ENCODE measurements at places on chromosomes 4 and X. TPM values are rescaled to one million over a fixed set of nuclear protein-coding genes. Genes with fewer than 3 reads are reported as not detected.

GRCh38 chrX:78532363-78532762, 126.8 kb downstream of the RTL3 start:
- DNase-seq = no peak

GRCh38 chr4:127968586-127968985, 3.4 kb downstream of the ABHD18 start:
- no peak for DNase-seq

DNA sequence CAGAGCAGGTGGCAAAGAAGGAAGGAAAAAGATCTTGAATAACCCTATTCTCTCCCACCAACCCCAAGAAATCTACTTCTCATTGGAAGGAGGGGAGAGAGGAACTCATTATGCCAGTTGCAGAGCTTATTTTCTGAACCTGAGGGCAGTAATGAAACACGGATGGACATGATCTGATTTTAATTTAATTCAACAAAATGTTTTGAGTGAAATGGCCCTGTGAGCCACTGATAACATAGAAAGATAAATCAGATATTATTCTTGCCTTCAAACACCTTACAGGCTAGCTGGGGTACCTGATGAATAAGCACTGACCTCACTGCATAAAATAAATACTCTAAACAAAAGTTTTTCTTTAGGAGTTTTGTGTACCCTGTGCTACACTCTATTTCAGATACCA, 30.3 kb downstream of the DAPP1 start:
- DNase-seq = no peak

DNA sequence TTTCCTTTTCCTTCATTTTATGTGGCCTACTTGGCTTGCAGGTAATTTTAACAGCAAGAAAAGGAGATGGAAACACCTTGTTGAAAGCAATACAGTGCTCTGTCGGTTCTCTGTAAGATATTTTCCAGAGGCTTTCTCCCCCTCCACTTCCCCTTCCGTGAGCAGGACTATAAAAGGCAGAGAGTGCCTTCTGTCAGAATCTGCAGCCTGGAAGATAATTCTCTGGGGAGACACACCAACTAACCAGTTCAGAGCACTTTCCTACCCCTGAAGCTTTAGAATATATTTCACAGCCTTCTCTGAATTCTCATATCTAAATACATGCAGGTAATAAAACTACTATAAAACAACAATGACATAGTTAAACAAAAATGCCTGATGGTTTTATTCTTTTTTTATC, 141.1 kb downstream of the IDS start:
- no peak for DNase-seq

- DNase-seq = no peak
These were observed 335.3 kb downstream of the PABPC4L start for GRCh38 chr4:133866328-133866699.

GRCh38 chr4:24279911-24280375, 304.4 kb downstream of the DHX15 start:
- no peak for DNase-seq

- peak; percentile 31 for DNase-seq
These were observed 16.6 kb downstream of the DCK start for GRCh38 chr4:71009890-71010588.

DNA sequence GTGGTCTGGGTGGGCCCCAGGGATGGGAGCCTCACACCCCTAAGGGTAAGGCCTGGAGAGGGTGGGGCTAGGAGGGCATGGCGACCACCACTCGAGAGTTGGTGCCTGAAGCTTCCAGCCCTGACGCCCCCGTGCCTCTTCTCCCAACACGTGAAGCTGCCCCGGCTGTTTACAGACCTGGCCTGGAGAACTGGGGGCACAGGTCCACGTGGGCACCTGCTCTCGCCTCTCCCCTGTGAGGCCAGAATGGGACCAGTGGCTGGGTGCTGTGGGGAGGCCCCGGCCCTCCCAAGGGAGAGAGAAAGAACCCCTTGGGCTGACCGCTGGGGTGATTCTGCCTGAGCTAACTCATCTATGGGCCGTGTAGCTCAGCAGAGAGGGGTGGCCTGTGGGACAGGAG, 15.5 kb downstream of the NAT8L start:
- no peak for DNase-seq

- no peak for DNase-seq
These were observed 103.5 kb upstream of the ENPEP start for GRCh38 chr4:110372485-110372884.

GRCh38 chr4:127501103-127501502, 131.7 kb upstream of the INTU start:
- DNase-seq = no peak

- DNase-seq = no peak
These were observed 86.4 kb downstream of the PPA2 start for GRCh38 chr4:105387466-105387865.

- DNase-seq = no peak
These were observed 12.8 kb upstream of the IQSEC2 start for GRCh38 chrX:53294024-53294648.

GRCh38 chr4:184457535-184458249, 16.7 kb downstream of the IRF2 start:
- DNase-seq = no peak

GRCh38 chrX:49308604-49309269, 5.3 kb downstream of the GAGE10 start:
- DNase-seq = no peak

- no peak for DNase-seq
These were observed 64.1 kb downstream of the TMA16 start for GRCh38 chr4:163558539-163559044.

DNA sequence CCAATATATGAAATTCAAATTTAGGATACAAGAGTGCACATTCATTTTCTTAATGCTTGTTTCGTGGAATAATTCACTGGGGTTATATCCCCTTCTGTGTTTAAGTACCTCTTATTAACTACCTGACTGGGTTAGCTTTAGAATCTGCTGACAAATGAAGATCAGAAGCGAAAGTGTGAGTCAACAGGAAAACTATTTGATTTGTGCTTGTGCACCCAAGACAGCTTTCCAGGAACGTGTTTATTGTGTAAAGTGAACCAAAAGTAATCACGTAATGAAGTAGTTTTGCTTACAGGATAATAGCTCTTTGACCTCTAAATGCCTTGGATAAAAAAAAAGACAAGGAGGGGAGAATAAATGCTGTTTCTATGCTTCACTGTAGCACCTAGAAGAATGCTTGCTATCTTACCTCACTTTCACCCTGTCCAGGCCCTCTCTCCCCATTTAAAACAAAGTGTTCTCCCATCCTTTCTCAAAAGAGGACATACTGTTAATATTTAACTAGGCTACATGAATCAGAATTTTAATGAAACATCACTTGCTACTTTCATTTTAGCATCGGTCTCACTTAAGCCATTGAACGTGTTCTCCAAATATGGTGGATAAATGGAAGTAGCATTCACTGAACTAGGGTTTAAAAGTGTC, 141.9 kb downstream of the THOC2 start:
- DNase-seq = no peak

- no peak for DNase-seq
These were observed 26.4 kb upstream of the LRCH2 start for GRCh38 chrX:115260330-115260729.

- no peak for DNase-seq
These were observed 60.7 kb downstream of the HPGD start for GRCh38 chr4:174461466-174462106.

DNA sequence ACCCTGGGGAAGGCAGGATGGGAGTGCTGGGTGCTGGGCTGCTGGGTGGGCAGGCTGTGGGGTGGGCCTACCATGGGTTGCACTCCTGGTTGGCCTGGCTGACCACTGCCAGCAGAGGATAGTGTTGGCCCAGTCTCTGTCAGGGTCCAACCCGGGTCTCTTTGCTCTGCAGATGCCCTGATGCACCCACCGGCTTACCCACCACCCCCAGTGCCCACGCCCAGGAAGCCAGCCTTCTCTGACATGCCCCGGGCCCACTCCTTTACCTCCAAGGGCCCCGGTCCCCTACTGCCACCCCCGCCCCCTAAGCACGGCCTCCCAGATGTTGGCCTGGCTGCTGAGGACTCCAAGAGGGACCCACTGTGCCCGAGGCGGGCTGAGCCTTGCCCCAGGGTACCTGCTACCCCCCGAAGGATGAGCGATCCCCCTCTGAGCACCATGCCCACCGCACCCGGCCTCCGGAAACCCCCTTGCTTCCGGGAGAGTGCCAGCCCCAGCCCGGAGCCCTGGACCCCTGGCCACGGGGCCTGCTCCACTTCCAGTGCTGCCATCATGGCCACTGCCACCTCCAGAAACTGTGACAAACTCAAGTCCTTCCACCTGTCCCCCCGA, 14.2 kb upstream of the ADD1 start:
- DNase-seq = no peak

- DNase-seq = no peak
These were observed 205.4 kb downstream of the HS3ST1 start for GRCh38 chr4:11223311-11223710.

- DNase-seq = peak; percentile 3
These were observed 85.2 kb upstream of the LNX1 start for GRCh38 chr4:53676402-53676871.

- no peak for DNase-seq
These were observed 450.7 kb downstream of the UBE2NL start for GRCh38 chrX:144334577-144334976.

DNA sequence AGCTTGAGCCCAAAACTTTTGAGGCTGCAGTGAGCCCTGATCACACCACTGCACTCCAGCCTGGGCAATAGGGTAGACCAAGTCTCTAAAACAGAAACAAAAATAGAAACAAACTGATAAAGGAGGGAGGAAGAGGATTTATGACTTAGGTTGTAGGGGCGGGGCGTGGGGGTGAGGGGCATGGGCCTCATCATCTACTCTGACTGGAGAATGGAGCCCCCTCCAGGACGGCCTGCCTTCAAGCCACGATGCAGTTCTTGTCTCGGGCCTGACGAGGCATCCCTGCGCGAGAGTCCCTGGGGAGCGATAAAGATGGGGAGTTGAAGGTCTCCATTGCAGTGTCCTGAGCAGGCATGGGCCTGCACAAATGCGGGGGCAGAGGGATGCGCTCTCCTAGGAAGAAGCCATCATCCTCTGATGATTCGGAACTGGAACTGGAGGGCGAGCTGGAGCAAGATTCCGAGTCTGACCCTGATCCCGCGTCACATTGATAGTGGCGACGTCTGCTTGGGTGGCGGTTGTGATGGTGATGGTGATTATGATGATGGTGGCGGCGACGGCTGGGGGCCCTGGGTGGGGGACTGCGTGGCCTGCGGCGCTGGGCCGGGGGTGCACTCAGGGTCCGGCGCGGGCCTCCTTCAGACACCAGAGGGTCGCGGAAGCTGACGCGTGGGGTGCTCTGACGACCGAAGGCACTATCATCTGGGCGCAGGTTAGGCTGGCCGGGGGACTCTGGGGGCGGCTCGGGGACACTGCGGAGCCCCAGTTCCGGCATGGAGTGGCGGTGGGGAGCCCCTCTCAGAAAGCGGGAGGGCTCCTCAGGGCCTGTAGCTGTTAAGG, 4.0 kb downstream of the PLP2 start:
- no peak for DNase-seq

DNA sequence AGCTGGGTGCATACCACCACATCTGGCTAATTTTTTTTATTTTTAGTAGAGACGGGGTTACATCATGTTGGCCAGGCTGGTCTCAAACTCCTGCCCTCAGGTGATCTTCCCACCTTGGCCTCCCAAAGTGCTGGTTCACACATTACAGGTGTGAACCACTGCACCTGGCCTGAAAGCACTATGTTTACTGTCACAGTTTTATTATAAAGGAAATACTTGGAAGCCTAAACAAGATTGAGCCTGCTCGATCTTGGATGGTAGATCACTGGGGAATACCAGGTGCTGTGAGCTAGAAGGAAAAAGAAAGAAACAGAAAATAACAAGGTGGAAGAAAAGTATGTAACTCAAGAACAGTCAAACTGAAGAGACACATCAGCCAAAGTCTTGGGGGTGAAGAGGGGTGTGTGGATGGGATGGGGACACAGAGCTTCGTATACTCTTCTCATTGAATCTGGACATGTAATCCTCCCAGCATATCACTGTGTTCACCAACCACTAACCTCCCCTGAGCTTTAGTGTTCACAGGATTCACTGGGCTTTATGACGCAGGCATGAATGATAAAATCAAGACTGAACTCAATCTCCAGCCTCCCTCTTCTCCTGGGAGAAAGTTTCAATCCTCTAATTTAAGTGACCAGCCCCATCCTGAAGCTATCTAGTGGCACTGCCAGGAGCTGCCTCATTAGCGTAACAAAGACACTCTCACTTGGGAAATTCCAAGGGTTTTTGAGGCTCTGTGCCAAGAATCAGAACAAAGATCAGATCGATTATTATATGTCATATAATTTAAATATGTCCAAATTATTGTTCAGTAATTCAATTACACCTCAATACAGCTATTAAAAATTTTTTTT, 40.9 kb downstream of the PDS5A start:
- DNase-seq = no peak

DNA sequence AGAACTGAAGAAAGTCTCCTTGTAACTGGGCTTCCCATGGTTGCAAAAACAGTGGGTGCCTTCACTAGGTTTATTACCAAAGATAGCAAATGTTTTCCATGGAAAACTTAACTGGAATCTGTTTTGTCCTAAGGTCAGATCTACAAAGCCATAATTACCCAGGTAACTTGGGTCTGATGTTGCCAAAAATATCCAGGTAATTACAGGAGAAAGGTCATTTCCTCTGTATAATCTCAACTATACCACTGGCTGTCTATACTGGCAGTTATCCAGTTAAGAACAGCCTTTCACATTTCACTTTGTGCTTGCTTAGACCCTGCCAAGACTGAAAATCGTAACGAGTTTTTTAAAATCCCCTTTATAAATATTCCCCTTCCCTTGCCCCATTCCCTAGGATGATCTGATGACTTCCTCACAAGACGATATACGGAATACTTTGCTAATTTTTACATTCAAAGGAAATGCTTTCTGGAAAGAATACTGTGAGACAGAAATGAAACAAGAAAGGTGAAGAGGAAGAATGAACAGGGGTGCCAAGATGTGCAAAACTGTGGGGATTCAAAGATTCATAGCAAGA, 105.5 kb downstream of the MAML3 start:
- peak; percentile 13 for DNase-seq

DNA sequence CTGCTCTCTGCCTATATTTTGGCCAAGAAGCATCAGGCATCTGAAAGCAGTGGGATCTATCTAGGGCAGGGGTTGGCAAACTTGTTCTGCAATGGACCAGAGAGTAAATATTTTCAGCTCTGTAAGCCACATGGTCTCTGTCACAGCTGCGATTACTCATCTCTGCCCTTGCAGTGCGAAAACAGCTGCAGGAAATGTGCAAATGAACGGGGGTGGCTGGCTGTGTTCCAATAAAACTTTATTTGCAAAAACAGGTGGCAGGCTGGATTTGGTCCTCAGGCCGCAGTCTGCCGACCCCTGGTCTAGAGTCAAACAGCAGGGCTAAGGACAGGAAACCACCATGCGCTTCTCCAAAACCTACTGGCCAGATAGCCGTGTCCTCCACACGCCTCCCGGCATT, 48.6 kb downstream of the ACOX3 start:
- DNase-seq = peak; percentile 98

The SPANXN4 gene
- not detected for total RNA-seq

The TEC gene
- total RNA-seq = 1.3 TPM

The ARSD gene
- 29.7 TPM for total RNA-seq

The GLRA3 gene
- total RNA-seq = not detected

The YIPF7 gene
- total RNA-seq = not detected

The RIPPLY1 gene
- not detected for total RNA-seq

The OTUD6A gene
- not detected for total RNA-seq

The SLC35A2 gene
- total RNA-seq = 8.1 TPM

The DGKQ gene
- 13.2 TPM for total RNA-seq

The VCX3B gene
- total RNA-seq = not detected

The HTR2C gene
- not detected for total RNA-seq

The TTC29 gene
- not detected for total RNA-seq

The TMPRSS11D gene
- 0.13 TPM for total RNA-seq

The DMP1 gene
- total RNA-seq = not detected

The TAF9B gene
- 14.9 TPM for total RNA-seq

The NAA11 gene
- total RNA-seq = not detected

The MTNR1A gene
- total RNA-seq = not detected
